Ovary (tissue), 10 donors: ENCODE measurements at places on chromosomes 12 and 14. TPM values are rescaled to one million over a fixed set of nuclear protein-coding genes. Genes with fewer than 3 reads are reported as not detected.

The CACNA1C gene
- polyA plus RNA-seq: 8.3 TPM

The CD163 gene
- 33.5 TPM for polyA plus RNA-seq

The SERPINA9 gene
- not detected for polyA plus RNA-seq

The KLRC4 gene
- 0.30 TPM for polyA plus RNA-seq
